Activated naive CD8-positive, alpha-beta T cell treated with anti-CD3 and anti-CD28 coated beads for 36 hours (primary cell): ENCODE measurements at places on chromosomes 16 and 17. TPM values are rescaled to one million over a fixed set of nuclear protein-coding genes. Genes with fewer than 3 reads are reported as not detected.

The TMEM235 gene
- not detected for total RNA-seq

The DOC2A gene
- 0.89 TPM for total RNA-seq

The ACSF3 gene
- 32.1 TPM for total RNA-seq

The PKD1 gene
- total RNA-seq: 52.6 TPM

The PKMYT1 gene
- 144 TPM for total RNA-seq

The BLTP2 gene
- 174 TPM for total RNA-seq

The MYH8 gene
- total RNA-seq: not detected

The ZNF652 gene
- 5.5 TPM for total RNA-seq

The TBC1D3G gene
- total RNA-seq: not detected

The AFMID gene
- 36.2 TPM for total RNA-seq
